EH (cell line): ENCODE measurements at places on chromosomes 4 and X.

DNA sequence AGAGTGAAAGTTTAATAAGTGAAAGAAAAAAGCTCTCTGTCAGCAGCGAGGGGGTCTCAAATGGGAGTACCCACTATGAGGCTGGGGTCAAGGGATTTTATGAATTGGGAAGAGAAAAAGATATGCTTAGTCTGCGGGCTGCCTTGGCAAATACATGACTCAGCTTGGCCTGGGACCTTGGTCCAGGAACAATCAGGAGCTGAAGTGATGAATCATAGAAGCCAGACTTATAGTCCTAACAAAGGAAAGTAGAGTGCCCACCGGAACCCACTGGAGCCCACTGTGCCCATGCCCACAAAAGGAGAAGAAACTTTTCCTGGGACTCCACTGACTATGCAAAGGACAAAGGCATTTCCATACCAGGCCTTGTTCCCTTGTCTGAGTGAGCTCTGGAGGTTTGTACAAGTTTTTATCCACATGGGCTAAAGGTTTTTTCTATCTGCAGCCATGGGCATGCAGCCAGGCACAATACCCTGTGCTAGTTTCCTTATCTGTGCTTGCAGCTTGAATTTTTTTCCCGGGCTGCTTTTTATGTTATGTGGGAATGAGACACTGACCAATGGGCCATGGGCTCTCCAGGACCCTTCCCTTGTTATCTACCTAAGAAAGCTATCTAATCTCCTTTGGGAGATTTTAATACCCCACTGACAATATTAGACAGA lies 201.7 kb downstream of the FAM133A start:
- DNase-seq, result no peak

DNA sequence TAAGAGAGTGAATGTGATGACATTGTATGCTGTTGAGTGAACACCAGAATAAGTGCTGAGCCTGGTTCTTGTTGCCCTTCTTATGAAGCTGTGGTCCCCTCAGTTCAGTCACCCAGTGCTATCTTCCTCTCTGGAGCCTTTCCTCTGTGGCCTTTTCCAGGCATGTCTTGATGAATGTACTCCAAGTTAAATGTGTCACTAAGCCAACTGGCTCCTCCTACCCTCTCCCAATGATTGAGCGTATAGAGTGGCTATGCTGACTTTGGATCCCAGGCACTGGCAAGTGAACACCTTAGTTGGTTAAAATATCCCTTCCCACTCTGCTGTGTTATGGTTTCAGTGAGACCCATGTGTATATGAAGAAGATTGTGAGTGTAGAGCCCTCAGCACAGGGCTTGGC lies 134.1 kb upstream of the MAMLD1 start:
- DNase-seq, result no peak

DNA sequence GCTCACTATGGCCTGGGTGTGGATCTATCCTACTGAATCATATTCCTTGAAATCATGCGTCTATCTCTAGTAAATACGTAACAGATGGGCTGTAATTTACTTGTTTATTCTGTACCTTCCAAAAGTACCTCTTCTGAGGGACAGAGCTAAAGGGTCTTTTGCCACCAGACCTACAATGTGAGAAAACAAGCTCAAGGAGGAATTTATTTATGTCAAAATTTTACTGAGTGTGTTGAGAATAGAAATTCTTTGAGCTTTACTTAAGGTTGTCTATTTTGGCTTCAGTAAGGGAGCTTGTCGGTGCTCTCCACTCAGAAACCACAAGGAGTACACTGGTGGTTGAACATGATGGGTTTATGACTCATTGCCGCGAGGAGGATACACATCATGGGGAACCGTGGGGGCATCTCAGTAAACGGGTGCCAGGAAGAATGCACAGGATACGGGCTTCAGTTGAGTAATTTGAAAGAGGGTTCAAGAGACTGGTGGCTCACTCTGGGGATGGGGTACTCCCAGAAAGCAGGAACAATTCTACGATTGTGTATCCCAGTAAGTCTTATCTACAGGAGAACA lies 3.0 kb downstream of the ANK2 start:
- DNase-seq, result peak; percentile 9

- DNase-seq, result no peak
These were observed 89.1 kb downstream of the ANXA3 start for GRCh38 chr4:78640714-78641113.

DNA sequence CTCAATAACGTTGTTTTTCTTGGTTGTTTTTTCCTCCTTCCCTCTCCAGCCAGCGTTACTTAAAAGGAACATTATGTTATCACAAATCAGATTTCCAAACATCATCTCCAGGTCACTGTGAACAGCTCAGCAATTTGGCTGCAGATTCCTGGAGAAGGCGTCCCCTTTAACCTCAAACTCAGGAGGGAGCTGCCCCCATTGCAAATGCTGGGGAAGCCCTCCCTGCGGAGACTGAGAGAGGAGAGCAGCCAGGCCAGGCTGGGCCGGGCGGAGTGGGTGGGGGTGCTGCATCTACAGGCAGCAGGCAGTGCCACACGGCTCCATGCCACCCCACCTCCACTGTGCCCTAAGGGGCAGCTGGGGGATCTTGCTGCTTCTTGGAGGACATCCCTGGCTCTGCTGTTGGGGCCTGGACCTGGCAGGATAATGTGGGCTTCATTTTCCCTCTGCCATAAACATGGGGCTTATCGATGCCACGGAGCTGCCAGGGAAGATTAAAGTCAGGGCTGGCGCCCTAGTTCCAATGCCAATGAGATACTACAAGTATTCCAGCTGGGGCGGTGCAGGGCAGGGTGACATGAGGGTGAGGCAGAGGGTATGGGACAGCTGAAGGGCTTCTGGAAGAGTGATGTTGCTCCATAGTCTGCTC lies 148.8 kb downstream of the PJA1 start:
- no peak for DNase-seq

- DNase-seq, result peak; percentile 68
These were observed 60.8 kb upstream of the ESX1 start for GRCh38 chrX:104315555-104315954.

GRCh38 chr4:15906020-15906443 lies 32.5 kb downstream of the FGFBP1 start:
- DNase-seq, result no peak

GRCh38 chrX:68807818-68808217 lies 21.0 kb upstream of the EFNB1 start:
- DNase-seq, result peak; percentile 33

- peak; percentile 72 for DNase-seq
These were observed 3.5 kb downstream of the EPGN start for GRCh38 chr4:74311696-74312313.

DNA sequence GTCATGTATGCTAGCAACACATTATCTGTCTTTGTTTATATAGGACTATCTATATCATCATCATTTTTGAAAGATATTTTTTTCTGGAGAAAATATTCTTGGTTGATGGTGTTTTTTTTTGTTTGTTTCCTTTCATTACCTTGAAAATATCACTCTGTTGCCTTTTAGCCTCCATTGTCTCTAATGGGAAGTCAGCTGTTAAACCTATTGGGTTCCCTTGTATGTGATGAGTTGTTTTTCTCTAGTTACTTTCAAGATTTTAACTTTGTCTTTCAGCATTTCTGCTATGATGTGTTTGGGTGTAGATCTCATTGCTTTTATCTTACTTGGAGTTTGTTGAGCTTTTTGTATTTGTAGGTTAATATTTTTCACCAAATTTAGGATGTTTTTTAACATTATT lies 124.4 kb downstream of the EDA start:
- DNase-seq, result no peak

DNA sequence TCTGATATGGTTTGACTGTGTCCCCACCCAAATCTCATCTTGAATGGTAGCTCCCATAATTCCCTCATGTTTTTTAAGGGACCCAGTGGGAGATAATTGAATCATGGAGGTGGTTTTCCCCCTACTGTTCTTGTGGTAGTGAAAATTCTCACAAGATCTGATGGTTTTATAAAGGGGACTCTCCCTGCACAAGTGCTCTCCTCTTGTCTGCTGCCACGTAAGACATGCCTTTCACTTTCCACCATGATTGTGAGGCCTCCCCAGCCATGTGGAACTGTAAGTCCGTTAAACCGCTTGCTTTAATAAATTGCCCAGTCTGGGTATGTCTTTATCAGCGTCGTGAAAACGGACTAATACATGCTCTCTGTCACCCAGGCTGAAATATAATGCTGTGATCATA lies 200.9 kb upstream of the SLIT2 start:
- DNase-seq, result no peak

GRCh38 chr4:56730097-56730496 lies 49.0 kb upstream of the HOPX start:
- DNase-seq, result no peak

DNA sequence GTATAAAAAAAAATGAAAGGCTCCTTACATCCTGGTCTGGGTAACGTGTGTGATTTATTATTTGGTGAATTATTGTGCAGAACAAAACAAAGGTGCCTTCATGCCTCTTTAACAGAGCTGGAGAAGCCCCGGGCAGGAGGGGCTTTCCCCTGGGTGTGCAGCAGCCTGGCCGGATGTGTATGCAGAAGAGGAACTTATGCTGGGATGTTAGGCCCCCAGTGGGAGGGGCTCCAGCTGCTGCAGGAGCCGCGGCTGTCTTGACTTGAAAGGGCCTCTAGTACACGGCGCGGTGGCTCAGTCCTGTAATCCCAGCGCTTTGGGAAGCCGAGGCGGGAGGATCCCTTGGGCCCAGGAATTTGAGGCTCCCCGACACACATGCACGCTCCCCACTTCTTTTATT lies 16.0 kb downstream of the CCNQ start:
- no peak for DNase-seq

- DNase-seq, result no peak
These were observed 390.3 kb downstream of the SH2D1A start for GRCh38 chrX:124736553-124737270.
